Fibroblast of skin of right biceps (primary cell): ENCODE measurements at places on chromosomes 1 and 21.

- DNase-seq, result no peak
These were observed 30.1 kb downstream of the TNFRSF1B start for GRCh38 chr1:12196641-12197482.

DNA sequence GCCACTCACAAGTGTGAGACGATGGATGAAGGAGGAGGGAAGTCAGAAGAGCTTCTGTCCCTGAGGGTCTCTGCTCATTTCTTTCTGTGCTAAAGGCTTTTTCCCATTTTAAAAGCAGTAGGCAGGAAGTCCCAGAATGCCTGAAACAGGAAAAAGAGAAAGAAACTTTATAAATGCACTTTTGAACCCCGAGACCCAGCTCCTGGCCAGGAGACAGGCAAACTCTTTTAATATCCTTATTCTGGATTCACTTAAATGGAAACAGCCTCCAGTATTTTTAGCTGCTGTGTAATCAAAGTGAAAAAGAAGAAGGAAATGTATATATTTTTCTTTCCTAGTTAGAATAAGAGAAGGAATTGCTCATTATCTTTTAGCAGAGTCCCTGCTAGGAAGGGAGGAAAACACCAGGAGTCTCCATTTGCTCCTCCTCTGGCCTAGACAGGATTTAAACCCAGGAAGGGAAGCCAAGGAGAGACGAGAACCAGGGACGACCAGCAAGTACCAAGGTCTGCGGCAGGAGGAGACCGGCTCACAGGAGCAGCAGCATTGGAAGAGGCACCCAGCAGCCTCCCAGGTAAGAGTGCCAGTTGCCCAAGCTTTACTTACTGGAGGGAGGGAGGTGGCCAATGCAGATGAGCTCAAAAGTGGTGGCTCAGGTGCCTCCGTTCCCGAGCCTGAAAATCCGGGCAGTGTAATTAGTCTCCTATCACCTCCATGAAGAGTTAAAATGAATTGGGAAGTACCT, at the start of gene TNN:
Gene TNN (plus strand): TSS at position 472 of the 745 bp plus-strand sequence. CDS start 9,586 bp downstream, outside the sequence.
- DNase-seq, result no peak

GRCh38 chr1:109539676-109540075, at the start of gene GPR61:
GPR61 (plus strand) TSS chr1:109539872; CDS start chr1:109543023, 3,151 bp downstream.
- no peak for DNase-seq

GRCh38 chr1:229226796-229227195, 44.1 kb upstream of the RAB4A start:
- no peak for DNase-seq

DNA sequence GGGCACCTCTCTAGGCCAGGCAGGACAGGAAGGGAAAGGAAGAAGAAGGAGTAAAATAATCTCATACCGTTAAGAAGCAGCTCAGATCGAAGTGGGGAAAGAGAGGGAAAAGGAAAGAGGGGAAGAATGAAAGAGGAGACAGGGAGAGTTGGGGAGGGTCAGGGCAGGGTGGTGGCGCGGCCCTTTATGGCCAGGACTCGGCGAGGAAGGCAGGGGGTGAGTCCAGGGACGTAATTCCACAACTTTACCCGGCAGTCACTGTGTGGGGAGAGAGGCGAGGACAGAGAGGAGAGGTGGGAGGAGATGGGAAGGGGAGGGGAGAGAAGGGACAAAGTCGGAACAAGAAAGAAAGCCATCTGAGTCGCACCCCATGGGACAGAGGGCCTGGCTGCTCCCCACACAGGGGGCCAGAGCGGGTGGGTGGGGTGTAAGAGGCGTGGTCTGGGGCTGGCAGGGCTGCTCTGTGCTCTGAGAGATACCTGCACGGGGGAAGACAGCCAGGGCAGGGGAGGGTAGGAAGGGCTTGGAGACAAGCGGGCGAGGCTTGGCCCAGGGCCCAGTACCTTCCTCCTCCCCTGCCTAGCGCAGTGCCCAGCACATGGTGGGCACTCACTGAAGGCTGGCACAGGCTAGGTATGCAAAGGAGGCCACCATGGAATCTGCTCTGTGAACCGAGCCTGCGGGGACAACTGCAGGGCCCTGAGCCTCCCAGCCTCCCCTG, 49.4 kb downstream of the KIF21B start:
- no peak for DNase-seq

DNA sequence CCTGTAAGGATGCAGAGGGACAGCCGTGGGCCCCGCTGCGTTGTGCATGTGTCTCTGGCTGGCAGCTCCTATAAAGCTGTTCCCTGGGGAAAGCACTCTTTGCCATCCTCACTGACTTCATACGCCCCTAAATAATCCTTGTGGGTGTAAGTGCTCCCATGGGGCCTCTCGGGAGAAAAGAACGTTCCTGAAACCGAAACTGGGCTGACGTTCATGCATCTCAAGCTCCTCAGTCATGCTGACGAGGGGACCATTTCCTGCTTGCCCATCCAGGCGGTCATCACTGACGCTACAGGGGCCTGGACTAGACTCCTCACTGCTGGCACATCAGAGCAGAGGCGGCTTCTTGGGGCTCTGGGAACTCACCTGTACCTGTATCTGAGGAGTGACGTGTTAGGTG, 73.1 kb upstream of the USP24 start:
- no peak for DNase-seq

- no peak for DNase-seq
These were observed 20.0 kb upstream of the DISP1 start for GRCh38 chr1:222794656-222795474.

GRCh38 chr21:34770576-34770975, 101.8 kb downstream of the CLIC6 start:
- DNase-seq, result peak; percentile 38

- DNase-seq, result no peak
These were observed 14.1 kb upstream of the TMEM240 start for GRCh38 chr1:1554550-1554925.

DNA sequence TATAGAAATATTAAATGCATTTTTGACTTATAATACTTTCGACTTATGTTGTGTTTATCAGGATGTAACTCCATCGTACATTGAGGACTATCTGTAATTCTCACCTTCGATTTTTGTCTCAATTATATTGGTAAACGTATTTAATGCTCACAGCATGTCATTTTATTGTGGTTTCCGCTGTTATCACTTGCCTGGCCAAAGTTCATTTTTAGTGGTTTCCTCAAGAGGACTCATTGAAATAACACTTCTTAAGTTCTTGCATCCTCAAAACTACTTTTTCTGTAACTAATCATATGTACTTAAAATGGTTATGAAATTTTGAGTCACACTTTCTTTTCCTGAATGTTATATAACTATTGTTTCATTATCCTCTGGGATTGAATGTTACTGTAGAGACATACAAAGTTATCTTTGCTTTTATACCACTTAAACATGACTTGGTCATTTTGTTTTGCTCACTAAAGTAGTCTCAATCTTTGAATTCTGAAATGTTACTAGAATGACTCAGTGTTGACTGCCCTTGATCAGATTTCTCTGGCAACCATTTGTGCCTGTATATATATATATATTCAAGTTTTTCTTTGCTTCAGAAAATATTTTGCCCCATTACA, 289.6 kb upstream of the PROX1 start:
- DNase-seq, result no peak

GRCh38 chr1:207842506-207842905, 68.4 kb downstream of the CD34 start:
- DNase-seq, result no peak

- peak; percentile 86 for DNase-seq
These were observed 7.4 kb upstream of the MPL start for GRCh38 chr1:43329995-43330751.

GRCh38 chr1:93304716-93305138, 41.0 kb upstream of the DR1 start:
- peak; percentile 63 for DNase-seq

- DNase-seq, result no peak
These were observed 100.9 kb downstream of the DDX20 start for GRCh38 chr1:111856411-111857185.

GRCh38 chr1:57163325-57163724, 197.5 kb upstream of the C8B start:
- no peak for DNase-seq

- peak; percentile 86 for DNase-seq
These were observed 869 bp downstream of the NAV1 start for GRCh38 chr1:201539561-201540431.

DNA sequence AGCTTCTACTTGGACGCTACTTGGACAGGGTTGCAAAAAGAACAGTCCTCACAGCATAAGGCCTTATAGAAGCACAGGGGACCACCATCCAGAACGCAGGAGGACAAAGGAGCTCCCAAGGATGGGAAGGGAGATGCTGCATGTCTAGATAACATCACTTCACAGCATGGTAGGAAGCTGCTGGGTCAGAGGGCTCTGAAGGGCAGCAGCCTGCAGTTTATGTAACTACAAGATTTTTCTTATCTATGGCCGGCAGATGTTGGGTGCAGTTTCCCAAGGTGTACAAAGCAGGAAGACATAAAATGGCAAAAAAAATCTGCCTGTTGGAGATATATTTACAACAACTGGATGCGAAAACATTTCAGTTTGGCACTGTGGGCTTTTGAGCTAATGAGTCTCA, 45.3 kb upstream of the SLC5A9 start:
- DNase-seq, result no peak

- no peak for DNase-seq
These were observed 17.2 kb upstream of the IKBKE start for GRCh38 chr1:206453111-206453510.

DNA sequence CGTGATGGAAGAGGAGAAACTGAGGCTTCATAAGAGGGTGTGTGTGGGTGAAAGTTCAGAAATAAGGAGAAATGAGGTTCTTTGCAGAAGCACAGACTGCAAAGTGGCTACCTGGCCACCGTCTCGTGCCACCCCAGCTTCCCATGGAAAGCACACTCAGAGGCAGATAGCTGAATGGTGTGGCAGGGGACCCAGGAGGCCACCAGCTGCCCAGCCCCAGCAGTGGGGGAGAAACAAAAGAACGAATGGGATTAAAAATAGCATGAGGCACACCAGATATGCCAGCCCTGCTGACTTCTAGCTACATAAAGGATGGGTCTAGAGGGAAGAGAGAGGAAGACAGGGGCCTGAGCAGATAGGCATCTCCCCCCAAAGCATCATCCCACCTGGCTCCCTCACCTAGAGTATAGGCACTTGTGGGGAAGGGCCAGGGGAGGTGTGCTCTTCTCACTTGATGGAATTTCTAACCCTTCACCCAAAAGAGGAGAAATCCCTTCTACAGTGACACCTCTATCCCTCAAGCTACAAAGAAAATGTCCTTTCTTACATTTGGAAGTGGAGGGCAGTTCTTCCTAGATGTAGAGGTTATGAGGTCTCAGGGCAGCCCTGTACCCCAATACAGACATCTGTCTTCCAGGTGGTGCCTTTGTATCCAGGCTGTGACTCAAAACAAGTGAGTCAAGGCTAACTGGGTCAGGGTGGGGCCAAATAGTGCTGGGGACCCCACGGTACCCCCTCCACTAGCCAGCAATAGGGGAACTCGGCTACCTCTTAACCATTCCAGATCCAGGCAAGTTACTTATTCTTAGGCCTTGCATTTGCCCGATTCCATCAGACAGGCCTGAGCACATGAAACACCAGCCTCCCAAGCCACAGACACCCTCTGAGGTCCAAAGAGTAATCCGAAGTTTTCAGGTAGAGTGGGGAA, 3.5 kb downstream of the HDGF start:
- peak; percentile 33 for DNase-seq

DNA sequence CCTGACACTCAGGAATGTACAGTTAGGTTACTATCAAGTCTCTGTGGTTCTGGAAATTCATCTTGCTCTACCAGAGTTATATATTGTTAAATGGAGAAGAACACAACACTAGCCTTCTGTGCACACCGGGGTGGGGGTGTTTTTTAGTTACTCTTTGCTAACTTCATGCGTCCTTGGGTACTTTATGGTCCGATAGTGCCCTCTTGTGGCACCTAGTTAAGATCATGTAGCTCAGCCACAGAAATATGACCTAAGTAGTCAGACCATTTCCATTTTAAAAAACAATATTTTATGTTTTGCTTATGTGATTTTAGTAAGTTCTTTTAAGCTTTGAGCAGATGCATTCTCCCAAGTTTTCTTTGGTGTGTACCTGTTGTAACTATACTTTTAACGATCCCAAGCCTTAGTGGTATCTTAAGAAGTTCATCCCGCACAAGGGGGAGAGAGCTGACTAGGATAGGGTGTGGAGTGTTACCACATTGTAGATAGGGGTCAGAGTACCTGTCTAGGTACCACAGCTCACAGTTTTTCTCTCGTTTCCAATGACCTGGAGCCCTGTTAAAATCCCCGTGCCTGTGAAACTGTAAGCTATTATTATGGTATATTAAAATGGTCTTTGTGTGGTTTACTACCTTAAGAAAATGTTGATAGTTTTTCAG, 20.6 kb upstream of the SH3D21 start:
- DNase-seq, result peak; percentile 82

DNA sequence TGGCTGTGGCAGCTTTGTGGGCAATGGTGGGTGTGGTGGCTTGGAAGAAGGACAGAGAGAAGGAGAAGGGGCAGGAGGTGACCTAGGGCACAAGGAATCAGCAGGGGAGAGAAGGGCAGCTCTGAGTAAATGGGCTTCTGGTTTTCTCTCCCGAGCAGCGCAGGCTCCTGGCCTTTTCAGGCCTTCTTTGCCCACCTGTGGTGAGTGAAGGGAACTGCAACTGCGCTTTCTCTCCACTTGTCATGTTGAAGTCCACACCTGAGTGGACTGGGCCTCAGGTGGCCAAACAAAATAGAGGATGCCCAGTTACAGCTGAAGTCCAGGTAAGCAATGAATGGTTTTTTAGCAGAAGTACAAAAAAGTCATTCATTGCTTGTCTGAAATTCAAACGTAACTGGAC, 29.4 kb upstream of the KCNA10 start:
- no peak for DNase-seq

DNA sequence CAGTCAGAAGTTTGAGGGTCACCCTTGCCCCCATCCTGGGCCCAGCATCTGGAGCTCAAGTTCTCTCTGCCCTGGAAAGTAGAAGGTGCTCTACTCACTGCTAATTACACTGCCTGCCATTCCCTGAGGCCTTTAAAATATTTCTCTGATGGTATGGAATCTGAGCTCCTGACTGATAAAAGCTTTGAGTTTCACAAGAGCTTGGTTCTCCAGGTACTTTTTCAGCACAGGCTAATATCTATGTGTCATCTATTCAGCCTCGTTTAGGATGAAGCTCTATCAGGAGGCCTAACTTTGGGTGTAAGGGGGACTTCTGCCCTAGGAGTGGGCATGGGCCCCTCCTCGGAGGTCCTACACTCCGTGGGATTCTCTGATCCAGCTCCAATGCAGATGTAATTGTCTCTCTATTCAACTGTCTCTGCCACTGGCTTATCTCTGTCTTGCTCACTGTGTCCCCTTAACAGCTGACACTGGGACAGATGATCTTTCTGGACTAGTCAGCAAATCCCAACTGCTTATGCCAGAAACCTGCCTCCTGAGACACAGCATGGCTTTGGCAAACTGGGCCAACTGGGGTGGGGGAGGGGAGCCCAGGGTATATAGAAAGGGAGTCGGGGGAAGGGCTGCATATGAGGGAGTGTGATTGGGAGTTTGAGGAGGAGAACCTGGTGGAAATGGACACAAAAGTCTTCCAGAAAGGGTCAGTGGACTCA, 104.2 kb upstream of the GADD45A start:
- no peak for DNase-seq

GRCh38 chr1:87218618-87219017, 110.1 kb upstream of the LMO4 start:
- no peak for DNase-seq

- DNase-seq, result no peak
These were observed 50.7 kb downstream of the HLCS start for GRCh38 chr21:36915696-36916245.

GRCh38 chr21:42187976-42188653, 30.8 kb upstream of the ABCG1 start:
- DNase-seq, result peak; percentile 48

GRCh38 chr1:232818040-232818439, 12.8 kb downstream of the MAP10 start:
- no peak for DNase-seq
